Breast epithelium (tissue), 4 donors: ENCODE measurements at places on chromosomes 5 and 9.

GRCh38 chr5:130050585-130050984, 146.3 kb downstream of the CHSY3 start:
- DNase-seq: no peak

- no peak for DNase-seq
Measured at GRCh38 chr9:136212345-136212950, 7.5 kb upstream of the LHX3 start.

- DNase-seq: no peak
Measured at GRCh38 chr9:13993632-13994185, 320.2 kb downstream of the NFIB start.

- no peak for DNase-seq
Measured at GRCh38 chr5:7881091-7881490, 12.1 kb downstream of the MTRR start.

- DNase-seq: no peak
Measured at GRCh38 chr5:98263084-98263483, 510.4 kb upstream of the RGMB start.

DNA sequence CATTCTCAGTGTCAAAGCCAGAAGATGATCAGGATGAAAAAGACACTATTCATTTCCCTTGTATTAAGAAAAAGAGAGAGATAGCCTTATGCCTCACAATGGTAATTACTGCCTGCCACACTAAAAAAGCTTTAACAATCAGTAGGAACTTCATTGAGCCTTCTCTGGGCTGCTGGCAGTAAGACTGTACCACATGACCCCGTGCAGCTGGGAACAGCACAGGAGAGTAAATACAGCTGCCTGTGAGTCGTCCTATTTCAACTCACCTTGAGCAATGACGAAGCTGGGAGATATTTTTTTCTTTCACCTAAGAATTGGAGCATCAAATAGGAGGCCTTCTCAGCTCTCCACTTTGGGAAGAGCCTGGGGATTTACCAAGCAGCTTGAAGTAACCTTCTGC, 316.3 kb downstream of the GABRB2 start:
- DNase-seq: no peak

- DNase-seq: no peak
Measured at GRCh38 chr5:73135429-73136054, 15.2 kb downstream of the TMEM171 start.

GRCh38 chr5:180103487-180104167, 32.1 kb upstream of the RNF130 start:
- no peak for DNase-seq

GRCh38 chr5:448061-448765, 5.2 kb downstream of the EXOC3 start:
- no peak for DNase-seq

GRCh38 chr9:112051812-112052211, 123.3 kb downstream of the SUSD1 start:
- DNase-seq: no peak

DNA sequence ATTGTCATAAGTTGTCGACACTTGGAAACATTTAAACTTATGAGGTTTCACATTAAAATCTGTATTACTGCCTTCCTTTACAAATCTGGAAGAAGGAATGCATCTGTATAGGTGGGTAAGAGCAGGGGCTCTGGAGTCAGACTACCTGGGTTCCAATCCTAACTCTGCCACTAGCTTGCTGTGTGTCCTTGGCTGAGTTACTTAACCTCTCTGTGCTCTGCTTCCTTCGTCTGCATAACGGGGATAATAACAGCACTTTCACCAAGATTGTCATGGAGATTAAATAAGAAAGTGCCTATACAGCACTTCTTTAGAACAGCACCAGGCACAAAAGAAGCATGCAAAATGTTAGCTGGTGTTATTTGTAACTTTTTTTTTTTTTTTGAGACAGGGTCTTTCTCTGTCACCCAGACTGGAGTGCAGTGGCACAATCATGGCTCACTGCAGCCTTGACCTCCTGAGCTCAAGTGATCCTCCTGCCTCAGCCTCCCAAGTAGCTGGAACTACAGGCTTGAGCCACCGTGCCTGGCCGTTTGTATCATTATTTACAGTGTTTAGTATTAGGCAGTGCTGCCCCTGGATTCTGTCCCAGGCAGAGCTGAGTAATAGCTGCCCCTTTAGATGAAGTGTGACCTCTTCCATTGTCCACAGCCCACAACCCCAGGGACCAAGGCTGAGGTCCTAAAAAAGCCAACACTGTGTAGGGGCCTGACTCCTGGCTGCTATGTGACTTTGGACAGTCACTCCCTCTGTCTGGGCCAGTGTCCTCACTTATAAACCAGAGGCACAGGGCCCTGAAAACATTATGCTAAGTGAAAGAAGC, 25.4 kb upstream of the TTLL11 start:
- DNase-seq: no peak

DNA sequence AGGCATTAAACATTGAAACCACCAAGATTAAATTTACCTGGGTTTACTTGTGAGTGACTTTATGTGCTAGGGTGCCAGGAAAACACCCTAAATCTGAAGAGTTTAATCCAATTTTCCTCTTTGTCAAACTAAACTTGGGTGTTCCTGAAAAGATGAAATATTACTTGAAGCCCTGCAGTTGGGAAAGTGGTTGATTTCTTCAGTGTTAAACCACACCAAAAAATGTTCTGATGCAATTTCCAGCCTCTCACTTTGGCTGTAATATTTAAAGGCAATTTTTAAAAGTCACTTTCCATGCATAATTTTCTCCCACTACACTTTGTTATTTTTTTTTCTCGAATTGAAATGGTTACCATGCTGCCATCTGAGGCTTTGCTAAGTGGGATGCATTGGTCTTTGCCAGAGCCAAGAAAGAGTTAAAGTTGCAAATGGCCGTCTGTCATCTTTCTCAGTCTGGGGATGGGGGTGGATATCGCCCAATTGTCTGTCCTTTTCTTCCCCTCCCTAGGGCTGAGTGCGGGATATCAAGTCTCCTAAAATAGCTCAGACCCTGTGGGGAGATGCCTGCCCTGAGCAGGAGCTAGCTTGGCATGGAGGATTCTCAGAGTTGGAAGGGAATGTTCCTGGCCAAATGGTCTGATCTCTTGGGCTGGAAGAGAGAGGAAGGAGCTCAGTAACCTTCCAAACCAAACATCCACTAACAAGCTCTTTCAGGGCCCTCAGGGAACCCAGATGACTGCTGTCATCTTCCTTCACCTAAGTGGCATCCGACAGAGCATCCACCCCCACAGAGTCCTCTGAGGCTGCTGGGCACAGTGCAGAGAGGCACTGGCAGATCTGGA, 13.6 kb upstream of the SHB start:
- no peak for DNase-seq

DNA sequence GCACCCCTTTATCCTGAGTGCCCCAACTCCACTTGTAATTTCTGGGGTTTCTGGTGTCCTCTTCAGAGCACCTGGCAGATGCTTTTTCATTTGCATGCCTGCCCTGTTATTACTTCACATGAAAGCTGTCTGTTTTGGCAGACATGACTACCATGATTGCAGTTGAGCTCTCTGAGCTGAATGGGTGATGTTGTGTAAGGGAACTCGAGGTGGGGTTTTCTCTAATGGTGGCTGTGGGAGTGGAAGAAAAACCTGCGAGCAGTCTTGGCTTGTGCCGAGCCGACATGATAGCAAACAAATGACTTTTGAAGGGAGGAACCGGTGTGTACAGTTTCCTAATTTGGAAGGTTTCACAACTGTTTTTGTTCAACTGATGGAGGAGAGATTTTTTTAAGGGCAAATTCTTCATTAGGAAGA, 196.2 kb downstream of the AOPEP start:
- DNase-seq: peak; percentile 49

- no peak for DNase-seq
Measured at GRCh38 chr9:99466104-99466503, 244.0 kb downstream of the SEC61B start.

DNA sequence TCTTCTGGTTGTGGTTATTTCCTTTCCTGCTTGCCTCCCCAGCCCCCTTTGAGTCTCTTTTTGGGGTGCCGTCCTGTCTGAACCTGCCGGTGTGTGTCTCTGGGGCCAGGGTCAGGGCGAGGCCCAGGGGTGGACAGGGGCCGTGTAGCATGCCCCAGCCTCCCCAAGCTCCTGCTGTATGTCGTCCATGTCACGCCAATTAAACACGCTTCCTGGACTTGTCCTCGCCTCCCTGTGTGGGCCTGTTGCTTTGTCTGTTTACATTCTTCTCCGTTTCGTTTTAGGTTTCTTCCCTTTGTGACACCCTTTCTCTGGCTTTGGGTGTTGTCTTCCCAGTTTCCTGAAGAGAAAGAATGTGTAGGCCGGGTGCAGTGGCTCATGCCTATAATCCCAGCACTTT, 28.5 kb upstream of the HMCN2 start:
- DNase-seq: no peak

DNA sequence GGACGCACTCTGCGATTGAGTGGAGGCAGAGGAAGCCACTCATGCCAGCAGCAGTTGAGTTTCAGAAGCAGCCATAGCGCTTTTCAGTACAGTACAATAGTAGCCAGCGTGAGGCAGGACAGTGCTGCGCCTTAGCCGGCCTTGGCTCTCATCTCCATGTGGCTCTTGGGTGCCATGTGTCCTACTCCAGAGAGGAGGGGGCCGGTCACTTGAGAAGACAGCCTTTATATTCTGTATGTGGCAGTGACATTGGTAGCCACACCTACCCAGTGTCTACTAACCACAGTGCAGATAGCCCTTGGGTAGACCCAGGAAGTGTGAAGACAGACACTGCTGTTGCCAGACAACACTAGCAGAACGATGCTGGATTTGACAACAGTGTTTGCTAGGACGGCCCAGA, 42.3 kb downstream of the FAM78A start:
- no peak for DNase-seq
